ENCODE measurements at places on chromosomes 6 and 20.
A peak's percentile ranks its signal among the peaks of the same experiment; 100 is the strongest.

GRCh38 chr6:128204616-128205015, 303.8 kb upstream of the THEMIS start:
- no peak for DNase-seq

GRCh38 chr6:107699254-107699653, 124.9 kb downstream of the SCML4 start:
- no peak for DNase-seq

DNA sequence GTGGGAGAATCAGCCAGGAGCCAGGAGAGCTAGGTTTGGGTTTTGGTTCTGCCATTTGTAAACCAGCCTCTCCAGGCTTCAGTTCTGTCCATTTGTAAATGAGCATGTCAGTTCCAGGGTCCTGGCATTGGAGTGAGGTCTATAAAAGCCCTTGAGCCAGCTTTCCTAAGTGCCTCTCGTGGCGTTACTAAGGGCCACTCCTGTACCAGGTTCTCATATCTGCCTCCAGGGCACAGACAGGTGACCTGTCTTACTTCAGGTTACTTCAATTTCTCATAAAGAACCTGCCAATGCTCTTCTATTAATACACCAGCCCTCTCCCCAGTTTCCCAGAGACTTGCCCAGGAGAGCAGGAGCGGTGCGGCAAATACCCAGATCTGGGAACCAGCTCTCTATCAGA, 101.9 kb downstream of the VEGFA start:
- DNase-seq = no peak

DNA sequence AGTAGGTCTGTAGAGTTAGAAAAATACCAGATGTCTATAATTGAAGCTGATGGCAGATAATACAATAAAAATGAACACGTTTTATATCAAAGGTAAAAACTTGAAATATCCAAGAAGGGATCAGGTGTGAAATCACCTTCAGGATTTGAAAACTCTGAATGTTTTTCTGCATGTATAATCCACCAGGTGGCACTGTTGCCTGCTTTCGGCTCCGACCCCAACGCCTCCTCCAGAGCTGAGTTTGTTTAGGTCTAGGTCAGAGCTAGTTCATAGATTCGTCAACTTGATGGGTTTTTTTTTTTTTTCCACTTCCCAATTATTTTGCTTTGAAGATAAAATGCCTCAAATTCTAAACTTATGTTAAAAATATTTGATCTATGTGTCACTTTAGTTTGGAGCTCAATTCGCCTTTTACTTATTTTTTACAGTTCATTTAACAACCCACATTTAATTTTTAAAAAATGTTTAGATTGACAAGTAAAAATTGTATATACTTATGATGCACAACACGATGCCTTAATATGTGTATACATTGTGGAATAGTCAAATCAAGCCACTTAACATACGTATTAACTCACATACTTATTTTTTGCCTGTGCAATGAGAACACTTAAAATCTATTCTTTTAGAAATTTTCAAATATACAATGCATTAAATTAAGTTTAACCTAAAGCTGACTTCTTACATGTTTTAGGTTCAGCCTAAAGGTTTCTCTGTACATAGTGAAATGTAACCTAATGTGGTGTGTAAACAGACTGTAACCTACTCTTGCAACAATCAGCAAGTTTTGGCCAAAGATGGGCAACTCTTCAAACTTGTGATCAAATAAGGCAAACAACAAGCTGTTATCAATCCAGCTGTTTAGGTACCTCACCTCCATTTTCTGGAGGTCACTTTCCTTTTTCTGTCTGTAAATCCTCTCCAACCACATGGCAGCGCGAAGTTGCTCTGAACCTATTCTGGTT, 39.4 kb upstream of the ENPP4 start:
- peak; percentile 70 for DNase-seq
